ENCODE measurements at places on chromosomes 6 and 20.

- peak; percentile 65 for DNase-seq
These were observed 230.1 kb downstream of the SYNDIG1 start for GRCh38 chr20:24699321-24700165.

DNA sequence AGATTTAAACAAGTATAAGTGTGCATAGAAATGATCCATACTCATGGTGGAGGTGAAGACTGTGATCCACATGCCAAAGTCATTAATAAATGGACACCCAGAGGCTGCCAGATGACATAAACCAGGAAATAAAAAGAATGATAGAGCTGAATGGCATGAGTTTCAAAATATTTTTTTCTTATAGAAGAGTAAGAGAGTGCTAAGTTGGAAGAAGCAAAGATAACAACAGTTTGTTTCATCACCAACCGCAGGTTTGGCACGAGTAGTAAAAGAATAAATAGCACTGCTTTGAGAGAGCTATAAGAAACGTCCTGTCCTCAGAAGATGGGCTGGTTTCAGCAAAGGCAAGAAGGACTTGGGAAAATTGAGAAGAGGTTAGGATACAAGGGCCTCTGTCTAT is 246.9 kb downstream of the UBE3D start:
- DNase-seq, result no peak

GRCh38 chr6:153957394-153957793 is 81.6 kb upstream of the OPRM1 start:
- DNase-seq, result no peak

DNA sequence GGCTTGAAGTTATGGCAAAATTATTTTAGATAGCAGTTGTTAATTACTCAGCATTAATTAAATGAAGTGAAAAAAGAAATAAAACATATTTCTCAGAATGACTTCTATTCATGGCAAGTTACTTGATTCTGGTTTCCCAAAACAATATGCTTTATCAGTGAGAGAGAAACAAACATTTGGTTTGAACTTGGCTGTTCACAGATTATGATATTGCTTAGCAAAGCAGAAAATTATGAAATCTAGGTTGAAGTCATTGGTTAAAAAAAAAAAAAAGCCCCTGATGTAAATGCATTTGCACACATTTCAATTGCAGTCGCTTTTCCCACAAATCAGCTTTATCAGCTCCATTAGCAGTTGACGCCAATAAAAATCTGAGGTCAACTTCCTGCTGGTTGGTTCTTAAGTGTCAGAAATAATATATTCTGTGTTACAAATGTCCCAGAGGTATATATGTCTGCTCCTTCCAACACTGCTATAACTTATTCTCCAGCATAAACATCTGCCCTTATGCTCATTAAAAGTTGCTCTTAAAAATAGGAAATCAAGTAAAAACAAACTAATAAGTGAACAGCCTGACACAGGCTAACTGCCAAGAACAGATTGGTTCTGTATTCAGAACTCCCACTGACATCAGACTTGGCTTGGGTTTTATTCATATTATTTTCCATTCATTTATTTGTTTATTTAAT is 275.4 kb downstream of the PHF3 start:
- no peak for DNase-seq

- no peak for DNase-seq
These were observed 109.3 kb downstream of the ADGRG6 start for GRCh38 chr6:142411145-142411544.

DNA sequence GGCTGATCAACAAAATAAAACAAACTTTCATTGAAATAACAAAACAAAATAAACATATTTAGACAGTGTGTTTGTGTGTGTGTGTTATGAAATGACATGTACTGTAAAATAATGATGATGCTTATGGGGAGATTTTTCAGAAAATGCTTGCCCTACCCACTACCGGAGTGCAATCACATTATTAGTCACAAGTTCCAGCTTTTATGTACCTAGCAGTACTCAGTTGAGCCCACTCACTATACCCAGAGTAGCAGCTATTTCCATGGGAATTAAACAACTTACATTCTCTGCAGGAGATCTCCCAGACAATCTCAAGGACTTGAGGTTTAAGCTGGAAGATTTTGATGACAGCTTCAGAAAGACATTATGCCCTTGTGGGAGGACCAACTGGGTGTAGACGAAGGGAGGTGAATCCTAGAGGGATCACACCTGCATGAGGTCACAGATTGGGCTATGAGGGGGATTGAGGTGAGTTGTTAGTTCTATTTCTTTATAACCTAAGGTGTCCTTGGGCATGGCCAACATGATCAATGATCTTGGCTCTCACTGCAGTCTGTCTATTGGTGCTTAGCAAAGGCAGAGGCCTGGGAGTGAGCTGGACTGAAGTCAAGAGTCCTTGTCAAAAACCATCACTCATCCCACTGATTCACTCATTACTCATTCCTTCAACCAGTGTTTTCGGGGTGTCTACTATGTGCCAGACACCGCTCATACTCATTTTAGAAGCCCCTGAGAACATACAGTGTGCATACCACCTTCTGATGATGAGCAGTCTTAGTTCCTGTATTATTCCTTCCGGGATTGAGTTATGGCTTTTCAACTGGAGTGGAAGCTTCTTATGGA is 6.7 kb upstream of the CLIC5 start:
- no peak for DNase-seq

DNA sequence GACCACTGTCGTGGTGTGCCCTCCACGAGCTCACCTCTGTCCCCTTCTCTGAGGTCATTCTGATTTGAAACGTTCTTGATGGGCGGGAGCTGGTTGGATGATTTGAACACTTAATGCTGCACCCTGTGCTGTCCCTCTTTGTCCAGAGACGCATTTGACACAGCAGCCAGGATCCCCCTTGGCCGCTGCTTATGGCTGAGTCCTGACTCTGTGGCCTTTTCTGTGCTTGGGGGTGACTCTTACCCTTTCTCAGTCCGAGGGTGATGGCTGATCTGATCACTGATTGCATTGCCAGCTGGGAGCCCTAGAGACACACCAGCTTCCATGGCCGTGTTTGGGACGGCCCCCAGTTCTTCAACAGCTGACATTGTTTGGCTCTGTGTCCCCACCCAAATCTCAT is 43.5 kb upstream of the FRMD1 start:
- DNase-seq, result no peak

DNA sequence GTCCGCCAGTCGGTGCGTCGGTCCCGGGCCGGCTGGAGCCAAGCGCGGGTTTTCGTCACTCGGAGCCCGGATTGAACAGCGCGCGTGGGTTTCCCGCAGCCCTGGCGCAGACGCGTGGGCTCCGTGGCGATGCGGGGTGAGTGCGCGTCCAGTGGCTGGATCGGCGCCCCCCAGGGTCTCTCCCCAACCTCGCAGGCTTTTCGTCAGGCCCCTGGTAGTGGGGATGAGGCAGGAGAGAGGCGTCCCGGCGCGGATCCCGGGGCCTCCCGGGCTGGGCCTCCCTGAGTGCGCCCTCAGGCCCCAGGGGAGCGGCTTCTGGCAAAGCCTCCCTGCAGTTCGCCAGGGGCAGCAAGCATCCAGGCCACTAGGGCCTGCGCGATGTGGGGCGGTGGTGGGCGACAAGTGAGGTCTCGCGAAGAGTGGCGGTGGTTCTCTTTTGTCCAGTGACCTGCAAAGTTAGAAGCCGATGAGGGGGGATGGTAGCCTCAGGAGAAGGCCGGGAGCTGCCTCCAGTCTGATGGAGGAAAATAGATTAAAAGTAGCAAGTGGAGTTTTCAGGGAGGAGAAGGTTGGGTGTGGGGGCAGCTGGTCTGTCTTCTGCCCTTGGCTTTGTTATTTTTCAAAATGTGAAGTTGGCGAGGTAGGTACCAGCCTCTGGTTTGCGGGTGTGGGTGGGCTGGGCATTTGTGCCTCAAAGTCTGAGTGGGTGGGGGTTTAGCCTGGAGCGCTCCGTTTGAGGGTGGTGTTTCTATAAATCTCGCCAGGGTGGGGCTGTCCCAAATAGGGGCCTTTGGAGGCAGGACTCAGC is 1.6 kb downstream of the TOX2 start:
- no peak for DNase-seq

DNA sequence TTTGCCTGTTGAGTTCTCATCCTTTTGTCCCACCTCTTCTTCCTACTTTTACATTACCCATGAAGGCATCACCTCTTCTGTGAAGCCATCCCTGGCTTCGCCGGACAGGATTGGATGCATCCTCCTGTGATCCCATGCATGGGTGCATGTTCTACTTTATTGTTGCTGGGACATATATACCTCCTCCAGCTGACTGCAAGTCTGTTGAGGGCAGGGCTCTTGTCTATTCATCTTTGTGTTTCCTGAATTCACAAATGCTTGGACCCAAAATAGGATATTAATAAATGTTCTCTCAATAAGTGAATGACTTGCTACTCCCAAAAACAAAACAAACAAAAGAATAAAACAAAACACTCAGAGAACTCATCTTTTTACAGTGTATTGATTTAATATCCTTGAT is 5.1 kb downstream of the MYB start:
- no peak for DNase-seq

DNA sequence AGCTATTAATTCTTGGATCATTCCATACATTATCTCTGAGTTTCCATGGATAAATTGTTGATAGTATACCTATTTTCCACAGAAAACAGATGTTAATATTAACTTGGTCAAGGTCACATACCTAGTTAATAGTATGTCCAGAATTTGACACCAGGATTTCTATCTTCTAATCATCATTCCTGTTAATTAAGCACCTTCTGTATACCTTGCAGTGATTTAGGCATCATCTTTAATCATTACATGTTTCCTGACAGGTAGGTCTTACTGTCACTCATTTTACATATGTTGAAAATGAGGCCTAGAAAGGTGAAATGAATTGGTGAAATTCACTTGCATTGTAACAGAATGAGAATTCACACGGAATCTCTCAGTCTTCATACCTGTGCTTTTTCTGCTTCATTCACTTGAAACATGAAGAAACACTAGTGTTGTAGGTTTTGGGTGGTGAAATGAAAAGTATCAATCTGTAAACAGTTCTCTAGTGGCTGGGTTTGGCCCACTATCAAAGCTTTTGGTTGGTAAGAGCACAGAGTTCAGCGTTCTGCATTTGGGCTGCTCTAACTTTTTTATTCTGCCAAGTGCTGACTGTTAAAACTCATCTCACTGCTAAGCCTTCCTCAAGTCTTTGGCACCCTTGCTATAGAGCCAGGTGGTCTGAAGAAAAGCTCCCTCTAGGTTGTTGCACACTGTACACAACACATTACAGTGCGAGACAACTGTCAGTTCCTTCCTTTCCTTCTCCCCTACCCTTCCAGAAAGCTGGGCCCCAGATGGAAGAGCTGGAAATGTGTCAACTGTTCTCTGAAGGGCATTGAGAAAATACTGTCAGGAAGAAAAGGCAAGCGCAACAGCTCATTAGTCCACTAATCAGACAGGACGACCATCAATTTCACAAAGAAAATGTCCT is 57.8 kb upstream of the C20orf144 start:
- DNase-seq, result no peak

DNA sequence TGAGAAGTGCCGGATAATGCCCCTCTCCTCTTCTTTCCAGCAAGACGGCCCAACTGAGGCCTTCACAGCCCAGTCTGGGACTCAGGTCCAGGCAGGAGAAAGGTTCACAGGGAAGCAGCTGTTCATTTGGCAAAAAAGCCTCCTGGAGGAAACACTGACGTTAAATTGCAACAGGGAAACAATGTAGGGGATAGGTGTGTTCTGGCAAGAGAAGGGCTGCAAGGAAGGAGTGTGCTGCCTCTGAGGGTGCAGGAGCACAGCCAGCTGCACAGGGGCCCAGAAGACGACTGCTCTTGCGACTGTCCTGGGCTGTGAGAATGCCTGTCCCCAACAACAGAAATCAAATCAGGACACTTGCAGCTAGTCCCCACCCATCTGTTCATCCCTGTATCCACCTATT is 70.6 kb upstream of the PMEPA1 start:
- DNase-seq, result no peak

- no peak for DNase-seq
These were observed 144.2 kb downstream of the EYA2 start for GRCh38 chr20:47038566-47039560.

DNA sequence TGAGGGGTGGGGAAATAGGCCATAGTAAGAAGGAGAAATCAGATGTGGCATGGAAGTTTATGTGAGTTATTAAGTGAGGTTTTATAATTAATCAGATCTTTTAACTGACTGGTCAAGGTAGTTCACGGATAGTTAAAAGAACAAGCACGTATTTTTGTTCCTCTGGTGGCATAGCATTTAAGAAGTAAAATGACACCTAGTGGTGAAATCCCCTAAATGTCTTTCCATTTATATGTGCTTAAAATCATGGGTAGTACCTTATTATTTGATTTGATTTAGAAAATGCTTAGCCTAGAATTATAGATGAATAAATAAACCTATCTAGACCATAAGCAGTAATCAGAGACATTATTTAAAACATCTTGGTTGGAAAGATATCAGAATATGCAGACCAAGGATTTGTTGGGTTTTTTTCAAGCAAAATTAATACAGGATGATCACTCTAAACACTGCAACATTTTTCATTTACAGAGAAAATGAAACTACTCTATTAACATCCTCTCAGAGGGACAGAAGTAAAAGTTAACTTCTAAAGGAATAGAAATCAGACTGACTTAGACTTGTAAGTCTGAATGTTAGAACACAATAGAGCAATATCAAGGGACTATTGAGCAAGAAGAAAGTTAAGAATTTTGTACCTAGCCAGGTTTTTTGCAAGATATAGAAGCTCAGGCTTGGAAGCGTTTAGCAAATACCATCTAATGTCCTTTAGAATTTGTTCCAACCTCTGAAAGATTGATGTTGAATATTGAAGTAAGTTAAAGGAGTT is 81.1 kb downstream of the STXBP5 start:
- DNase-seq, result no peak

GRCh38 chr20:54514028-54514607 is 38.7 kb downstream of the DOK5 start:
- no peak for DNase-seq

- no peak for DNase-seq
These were observed 80.2 kb upstream of the RNF217 start for GRCh38 chr6:124881898-124882578.

DNA sequence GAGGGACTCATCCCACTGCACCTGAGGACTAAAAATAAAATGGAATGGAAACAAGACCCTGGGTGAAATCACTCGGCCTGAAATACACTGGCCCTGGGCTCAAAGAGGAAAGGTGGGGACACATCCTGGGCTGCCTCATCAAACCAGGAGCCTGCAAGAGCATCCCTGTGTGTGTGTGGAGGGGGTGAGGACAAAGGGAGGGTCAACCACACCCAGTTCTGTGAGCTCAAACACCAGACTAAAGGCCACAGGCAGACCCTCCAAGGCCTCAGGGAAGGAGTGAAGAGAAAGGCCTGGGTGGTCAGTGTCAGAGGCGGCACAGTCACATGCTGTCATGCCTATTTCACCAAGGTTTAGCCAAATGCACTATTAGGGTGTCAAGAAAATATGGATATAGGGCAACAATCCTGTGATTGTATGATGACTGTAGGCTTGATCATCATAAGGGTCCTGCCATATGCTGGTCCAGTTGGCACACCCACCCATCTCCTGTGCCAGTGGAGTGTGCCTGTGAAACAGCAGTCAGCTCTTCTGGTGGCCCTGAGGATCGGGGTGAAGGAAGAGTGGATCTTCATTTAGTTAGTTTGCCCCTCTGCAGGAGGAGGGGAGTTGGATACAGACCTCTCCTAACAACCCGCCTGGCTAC is 28.9 kb downstream of the SRSF3 start:
- no peak for DNase-seq

Measured in vagina (tissue), 2 donors.